ENCODE measurements at places on chromosomes 16 and 17. TPM values are rescaled to one million over a fixed set of nuclear protein-coding genes. Genes with fewer than 3 reads are reported as not detected.

Gene RNF222
- not detected for total RNA-seq

Gene ABCC12
- total RNA-seq: not detected

Gene ITGAD
- 0.62 TPM for total RNA-seq

Gene STX1B
- 0.32 TPM for total RNA-seq

Gene KCNH6
- 0.27 TPM for total RNA-seq

Gene TEX19
- not detected for total RNA-seq

All from lower lobe of right lung (tissue), 2 donors.